ENCODE measurements at places on chromosomes 6 and 20.
A peak's percentile ranks its signal among the peaks of the same experiment; 100 is the strongest.

GRCh38 chr20:34708621-34709043, 4.5 kb downstream of the TP53INP2 start:
- DNase-seq = peak; percentile 73

- DNase-seq = no peak
Measured at GRCh38 chr6:140441256-140441655, 1066.8 kb upstream of the CITED2 start.

DNA sequence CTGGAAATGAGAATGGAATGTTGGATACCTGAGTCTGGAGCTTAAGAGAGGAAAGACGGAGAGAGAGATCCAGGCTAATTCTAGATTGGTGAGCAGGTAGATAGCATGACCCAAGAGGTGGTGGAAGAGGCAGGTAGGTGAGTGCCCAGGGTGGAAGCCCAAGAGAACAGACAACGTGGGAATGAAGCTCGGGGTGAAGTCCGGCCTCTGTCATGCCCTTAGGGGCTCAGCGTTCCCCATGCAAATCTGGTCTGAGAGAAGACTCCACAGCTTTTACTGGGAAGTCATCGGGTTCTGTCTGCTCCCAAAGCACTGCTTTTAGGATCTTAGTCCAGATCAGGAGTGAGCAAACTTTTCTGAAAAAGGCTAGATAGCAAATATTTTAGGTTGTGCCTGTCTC, 3.6 kb downstream of the NELFCD start:
- no peak for DNase-seq

DNA sequence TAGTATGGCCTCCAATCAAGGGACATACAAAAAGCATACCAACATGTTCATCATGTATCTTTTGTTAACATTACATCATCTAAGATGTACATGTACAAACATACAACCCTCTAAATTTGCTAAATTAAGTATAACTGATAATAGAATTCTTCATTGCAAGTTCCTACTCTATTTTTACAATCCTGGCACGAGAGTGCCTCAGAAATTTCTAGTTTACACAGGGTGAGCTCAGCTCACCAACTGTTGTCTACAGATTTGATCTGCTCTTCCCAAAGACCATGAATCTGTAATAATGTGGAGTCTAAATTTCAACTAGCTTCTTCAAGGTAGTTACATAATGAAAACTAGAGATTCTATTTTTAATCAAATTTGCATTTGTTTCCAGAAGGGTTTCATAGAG, 179.7 kb downstream of the HIVEP2 start:
- DNase-seq = no peak

GRCh38 chr6:22219925-22220324, 76.9 kb downstream of the PRL start:
- no peak for DNase-seq

GRCh38 chr6:111555036-111555435, 50.6 kb downstream of the TRAF3IP2 start:
- no peak for DNase-seq

DNA sequence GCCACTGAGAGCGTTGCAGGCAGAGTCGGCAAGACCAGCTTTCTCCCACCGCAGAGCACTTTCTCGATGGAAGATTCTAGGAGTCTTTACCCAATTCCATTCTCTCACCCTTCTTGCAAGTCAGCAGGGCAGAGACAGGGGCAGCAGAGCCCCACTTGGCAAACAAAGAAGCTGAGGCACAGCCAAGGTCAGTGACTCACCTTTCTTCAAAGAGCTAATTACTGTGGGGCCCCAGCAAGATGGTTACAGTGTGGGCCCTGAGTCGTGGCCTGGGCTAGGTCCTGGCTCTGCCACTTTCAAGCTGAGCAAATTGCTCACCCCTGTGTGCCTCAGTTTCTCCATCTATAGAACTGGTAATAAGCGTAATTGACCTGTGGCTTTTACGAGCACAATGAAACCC, 277.0 kb downstream of the PREX1 start:
- no peak for DNase-seq

GRCh38 chr6:126524811-126525326, 185.0 kb downstream of the CENPW start:
- no peak for DNase-seq

DNA sequence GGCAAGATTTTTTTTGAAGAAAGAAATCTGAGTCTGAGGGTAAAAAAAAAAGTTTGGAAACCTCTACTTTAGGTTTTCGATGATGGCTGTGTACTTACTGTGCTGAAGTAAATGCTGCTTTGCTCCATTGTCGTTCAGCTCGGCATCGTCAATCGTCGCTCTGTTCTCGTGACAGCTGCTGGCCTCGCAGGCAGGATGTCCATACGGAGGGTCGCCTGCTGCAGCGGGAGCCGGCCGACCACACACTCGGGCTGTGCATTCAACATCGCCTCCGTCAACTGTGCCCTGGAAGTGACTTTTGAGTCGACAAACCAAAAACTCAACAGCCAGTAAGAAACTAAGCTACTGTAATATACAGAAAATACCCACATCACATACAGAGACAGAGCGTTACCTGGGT, 53.1 kb upstream of the SMOC2 start:
- no peak for DNase-seq

- DNase-seq = no peak
Measured at GRCh38 chr6:149111556-149112115, 205.9 kb upstream of the TAB2 start.

DNA sequence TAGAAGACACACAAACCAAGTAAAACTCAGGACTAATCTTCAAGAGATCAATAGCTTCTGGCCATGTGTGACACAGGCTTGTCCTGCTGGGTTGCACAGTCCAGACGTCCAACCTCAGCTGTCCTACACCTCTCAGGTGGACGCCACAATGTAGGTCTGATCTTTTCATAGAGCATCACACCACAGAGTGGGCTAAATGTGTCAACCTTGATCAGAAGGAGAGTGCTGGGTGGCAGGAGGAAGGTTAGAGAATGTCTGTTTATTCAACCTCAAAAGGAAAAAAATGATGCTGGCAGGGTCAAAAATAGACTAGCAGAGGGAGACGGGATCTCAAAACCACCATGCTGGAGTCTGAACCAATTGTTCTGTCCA, 41.7 kb downstream of the GFOD1 start:
- no peak for DNase-seq

GRCh38 chr20:50613438-50614169, 77.7 kb downstream of the RIPOR3 start:
- DNase-seq = no peak

GRCh38 chr6:34630040-34630439, 66.5 kb downstream of the ILRUN start:
- no peak for DNase-seq

DNA sequence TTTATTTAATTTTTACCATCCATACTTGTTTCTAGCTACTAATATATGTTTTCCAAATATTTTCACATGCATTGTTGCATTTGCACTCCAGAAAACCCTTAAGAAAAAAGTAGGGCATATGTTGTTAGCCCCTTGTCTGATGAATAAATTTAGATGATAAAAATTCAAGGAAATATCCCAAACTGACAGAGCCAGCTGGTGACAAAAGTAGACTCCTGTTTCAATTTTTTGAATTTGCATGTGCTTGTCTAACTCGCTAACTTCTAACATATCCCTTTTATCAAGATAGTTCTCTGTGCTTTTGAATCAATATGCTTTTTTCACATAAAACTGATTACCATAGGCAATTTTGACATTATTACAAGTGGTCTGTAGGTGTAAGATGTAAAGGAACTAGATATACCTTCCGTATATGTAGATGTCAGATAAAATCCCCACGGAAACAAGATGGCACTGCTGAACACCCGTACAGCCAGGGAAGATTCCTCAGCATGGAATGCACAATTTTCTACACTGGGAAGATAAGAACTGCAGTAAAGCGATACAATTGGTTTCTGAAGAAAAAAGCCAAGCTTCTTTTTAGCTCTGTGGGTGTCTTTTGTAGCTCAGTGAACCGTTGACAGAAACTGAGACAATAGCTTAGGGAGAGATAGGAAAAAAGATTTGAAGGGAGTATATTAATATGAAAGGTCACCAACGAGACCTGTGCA, 437.6 kb upstream of the RNF217 start:
- no peak for DNase-seq

- no peak for DNase-seq
Measured at GRCh38 chr20:56859801-56860261, 230.7 kb downstream of the TFAP2C start.

- no peak for DNase-seq
Measured at GRCh38 chr6:168150551-168151320, 71.7 kb upstream of the FRMD1 start.

DNA sequence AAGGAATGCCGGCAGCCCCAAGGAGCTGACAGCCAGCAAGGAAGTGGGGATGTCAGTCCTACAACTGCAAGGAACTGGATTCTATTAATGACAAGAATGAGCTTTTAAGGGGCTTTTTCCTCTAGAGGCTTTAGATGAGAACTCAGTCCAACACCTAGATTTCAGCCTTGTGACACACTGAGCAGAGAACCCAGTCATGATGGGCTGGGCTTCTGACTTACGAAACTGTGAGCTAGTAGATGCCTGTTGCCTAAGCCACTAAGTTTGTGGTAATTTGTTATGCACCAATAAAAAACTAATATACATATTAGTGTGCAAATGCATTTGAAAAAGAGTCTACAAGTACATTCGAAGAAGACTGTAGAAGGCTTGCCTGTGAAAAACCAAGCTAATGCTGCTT, 263.3 kb downstream of the SOX4 start:
- DNase-seq = no peak

- DNase-seq = no peak
Measured at GRCh38 chr6:29943053-29943966, 978 bp downstream of the HLA-A start.

GRCh38 chr6:2980465-2980855, 9.1 kb upstream of the SERPINB6 start:
- DNase-seq = no peak

DNA sequence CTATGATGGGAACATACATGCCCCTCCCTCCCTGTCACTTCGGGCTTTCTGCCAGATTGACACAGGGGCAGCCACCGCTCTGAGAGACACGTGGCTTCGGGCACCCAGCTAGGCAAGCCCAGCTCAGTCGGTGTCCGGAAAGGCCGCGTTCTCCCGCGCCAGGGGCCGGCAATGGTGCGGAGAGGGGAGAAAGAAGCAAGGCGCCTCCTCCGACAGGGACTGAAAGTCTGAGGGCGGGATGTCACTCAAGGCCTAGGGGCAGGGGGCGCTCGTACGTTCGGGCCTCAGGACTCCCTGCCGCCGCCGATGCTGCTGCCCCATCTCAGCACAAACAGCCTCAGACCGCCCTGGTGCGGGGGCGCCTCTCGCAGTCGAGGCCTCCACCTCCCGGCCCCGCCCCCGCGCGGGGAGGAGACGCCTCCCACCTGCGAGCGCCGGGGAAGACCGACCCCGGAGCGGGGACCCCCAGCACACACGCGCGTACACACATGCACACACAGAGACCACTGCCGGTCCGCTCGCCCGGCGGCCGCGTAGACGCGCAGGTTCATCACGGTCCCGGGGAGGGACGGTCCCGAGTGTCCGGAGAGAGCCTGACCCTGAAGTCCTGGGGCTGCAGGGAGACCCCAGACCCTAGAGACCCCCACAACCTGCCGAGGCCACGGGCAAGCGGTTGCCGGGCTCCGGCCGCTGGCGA, 1.9 kb downstream of the GRM4 start:
- peak; percentile 55 for DNase-seq

- DNase-seq = no peak
Measured at GRCh38 chr6:162076816-162077215, 650.8 kb downstream of the PRKN start.

DNA sequence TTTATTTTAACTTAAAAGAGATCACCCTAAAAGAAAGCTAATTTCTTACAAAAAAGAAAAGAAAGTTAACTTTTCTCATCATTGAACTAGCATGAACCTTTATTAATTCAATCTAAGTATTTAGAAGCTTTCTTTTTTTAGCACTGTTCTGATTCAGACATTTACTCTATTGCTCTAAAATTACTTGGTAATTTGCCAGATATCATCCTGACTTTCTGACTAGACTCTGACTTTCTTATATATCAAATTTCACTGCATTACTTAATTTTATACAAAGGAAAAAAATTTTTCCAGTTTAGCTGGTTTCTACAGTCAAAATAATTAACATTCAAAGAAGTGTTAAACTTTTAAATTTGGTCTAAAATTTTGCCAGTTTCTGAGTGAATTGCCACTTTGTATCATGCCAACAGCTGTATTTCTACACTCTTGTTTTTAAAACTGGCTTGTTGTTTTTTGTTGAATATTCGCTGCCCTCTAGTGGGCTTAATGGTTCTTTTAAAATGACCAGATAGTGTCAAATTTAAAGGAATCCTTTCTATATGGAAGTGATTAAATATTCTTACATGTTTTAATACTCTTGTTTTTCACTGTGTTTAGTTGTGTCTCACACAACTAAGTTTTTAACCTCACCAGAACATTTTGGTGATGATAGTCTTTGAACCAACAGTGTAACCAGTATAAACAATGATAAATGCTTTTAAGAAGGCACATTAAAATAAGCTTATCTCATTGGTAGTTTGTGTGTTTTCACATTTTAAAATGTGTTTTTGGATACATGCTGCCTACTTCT, 102.0 kb downstream of the POPDC3 start:
- DNase-seq = no peak

- DNase-seq = no peak
Measured at GRCh38 chr20:54929191-54929590, 453.8 kb downstream of the DOK5 start.

DNA sequence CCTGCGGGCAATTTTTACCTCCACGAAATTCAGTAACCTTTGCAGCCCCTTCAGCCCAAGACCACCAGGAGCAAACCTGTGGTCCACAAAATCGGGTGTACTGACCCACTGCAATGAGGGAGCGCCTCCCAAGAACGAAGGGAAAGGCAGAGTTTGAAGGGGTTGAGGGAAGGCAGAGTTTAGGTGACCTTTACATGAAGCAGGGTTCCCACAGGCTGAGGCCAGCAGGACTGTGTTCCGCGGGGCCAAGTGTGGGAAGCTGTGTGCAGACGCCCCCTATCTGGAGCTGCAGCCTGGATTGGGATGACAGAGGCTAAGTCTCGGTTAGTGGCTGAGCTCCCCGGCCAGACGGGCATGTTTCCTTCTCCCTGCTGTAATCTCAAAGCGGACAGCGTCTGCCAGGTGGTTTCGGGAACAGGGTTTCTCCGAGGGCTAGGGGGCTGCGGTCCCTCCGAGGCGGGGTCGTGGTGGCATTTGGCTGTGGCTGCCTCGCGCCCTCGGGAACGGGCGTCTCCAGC, 826 bp upstream of the PYGB start:
- DNase-seq = no peak

GRCh38 chr20:9916761-9917160, 77.9 kb upstream of the PAK5 start:
- DNase-seq = no peak

DNA sequence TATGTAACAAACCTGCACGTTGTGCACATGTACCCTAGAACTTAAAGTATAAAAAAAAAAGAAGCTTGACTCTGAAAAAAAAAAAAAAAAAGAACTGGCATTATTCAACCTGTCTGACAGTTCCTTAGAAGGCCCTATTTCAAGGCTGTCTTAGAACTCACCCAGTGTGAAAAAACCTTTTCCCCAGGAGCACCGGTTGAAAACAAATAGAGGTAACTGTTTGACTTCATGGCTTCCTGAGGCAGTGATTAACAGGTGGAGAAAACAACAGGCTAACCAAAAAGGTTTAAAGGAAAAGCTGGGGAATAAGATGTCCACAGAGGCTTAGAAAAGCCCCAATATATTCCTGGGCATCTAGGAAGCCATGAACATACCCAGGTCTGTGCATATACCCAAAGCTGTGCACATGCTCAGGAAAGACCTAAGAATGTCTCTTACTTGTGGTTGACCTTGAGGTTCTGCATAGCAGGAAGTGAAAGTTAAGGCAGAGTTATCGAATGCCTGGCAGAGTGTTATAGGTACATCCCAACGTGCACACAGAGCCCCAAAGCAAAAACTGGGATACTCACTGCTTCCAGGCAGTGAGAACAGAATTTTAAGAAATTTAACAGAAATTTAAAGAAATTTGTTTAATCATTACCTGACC, 7.0 kb downstream of the UQCC1 start:
- DNase-seq = no peak
